ENCODE measurements at places on chromosomes 11 and 22.

- DNase-seq: no peak
Observed at GRCh38 chr11:6526411-6527135, 29.5 kb downstream of the DNHD1 start.

DNA sequence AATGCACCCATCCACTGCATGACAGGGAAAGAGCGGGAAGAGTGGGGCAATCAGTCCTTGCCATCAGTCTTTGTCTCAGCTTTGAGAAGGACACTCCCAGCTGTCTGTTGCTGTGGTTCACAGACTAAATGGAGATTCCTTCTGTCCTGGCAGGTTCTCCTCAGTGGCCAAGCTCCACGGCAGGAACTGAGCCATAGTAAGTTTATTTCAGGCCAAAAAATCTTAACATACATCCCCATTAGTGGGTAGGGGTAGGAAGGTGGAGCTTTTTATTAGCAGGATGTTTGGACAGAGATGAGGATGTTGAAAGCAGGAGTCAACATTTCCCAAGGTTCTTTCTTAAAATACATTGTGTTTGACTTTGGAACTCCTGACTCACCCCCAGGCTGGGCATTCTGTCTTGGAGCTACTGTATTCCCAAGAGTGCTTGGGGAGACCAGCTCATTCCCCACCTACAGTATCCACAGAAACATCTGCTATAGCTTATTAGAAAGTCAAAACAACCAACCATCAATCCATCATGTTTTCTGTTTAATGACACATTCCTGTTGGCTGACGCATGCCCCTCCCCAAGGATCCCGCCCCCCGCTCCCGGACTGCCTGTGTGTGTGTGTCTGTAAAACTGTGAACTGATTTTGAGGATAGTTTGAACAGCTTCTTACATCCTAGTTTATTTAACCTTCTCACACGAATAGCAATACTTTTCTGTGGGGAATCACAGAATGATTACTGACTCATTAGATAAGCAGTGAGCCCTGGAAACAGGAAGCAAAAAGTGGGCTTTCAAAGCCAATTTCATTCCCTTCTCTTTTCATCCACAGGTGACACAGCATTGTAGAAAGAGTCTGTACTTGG is 109.5 kb downstream of the CCDC81 start:
- no peak for DNase-seq

DNA sequence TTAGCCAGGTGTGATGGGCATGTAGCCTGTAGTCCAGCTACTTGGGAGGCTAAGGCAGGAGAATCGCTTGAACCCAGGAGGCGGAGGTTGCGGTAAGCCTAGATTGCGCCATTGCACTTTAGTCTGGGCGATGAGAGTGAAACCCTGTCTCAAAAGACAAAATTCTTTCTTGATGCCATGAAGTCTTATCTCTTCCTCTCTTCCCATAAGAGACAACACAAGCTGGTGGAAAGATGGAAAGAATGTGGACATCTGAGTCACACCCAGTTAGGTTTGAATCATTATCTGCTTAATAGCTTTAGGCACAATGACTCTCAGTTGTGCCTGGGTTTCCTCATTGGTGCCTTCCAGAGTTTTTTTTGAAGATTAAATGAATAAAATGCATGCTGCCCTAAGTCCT is 35.3 kb downstream of the KREMEN1 start:
- no peak for DNase-seq

DNA sequence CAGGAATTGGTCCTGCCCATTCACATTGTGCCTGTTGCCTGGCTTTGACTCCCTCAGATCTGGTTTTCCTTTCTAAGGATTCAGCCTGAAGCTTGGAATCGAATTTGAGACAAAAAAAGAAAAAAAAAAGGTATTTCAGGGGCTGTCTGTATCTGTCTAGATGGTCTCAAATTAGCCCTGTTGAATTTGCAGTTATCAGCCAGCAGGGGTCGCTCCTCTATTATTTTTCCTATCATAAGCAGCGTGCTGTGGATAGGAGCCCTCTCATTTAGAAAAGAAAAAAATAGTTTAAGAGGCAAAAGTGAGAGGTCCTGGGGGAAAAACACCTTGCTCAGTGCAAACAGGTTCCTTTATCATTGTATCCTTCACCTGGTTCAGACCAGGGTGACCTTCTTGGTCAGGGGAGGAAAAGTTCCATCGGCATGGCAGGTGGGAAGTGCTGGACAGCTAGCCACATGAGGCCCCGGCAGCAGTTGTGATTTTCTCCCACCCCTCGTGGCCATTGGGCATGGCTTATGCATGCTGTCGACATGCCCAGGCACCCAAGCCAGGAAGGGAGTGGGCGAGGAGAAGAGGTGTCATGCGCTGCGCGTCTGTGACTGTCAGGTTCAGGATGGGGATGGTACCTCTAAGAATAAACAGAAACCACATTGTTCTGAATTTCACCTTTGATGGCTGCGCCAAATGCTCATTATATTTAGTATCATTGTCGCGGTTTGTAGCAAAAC is 13.1 kb downstream of the OR5AK2 start:
- DNase-seq: no peak

DNA sequence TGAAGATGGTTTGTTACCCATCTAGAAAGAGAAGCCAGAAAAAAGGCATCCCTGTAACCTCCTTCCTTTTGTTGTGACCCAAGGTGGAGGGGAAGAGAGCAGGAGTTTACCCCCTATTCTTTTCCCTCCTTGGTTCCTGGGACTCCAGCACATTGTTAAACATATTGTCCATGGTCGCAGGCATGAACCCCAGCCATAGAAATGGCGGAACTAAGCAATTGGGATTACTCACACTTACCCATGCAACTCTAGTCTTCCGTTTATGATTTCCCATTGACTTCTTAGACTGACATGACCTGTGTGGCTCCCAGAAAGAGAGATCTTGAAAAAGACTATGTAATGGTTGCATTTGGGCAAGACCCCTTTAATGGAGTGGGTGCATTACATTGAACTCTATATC is 45.4 kb downstream of the OR4C46 start:
- DNase-seq: no peak

DNA sequence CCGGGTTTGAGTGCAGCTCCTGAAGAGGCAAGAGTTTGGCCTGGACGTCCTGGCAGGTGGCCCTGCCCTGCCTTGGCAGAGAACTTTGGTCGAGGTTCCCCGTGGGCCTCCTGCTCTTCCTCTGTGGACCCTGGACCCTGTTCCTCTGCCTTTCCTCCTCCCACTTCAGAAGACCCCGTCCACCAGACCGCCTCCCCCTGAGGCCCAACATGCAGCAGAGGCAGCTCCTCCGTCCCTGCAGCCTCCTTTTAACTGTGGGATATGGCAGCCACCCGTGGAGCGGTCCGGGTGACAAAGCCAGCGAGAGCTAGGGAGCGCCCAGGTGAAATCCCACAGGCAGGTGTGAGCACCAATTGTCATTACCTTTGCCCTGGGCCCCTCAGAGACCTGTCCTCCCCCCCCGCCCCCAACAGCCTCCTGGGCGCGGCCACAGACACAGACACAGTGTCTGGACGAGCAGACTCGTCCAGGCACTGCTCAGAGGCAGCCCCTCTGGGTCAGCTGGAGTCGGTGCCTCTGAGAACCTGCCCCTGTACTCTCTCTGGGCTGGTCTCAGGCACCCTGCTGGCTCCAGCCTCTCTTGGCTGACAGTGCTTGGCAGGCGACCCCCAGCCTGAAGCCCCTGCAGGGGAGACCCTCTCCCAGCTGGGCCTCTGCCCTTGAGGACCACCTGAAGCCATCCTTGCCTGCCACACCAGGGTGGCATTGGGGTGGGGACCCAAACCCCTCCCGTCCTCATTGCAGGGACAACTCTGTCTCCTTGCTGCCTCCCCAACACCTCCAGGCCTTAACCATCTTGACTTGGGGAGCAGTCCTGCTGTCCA is 4.1 kb upstream of the PTDSS2 start:
- DNase-seq: no peak

- DNase-seq: no peak
Observed at GRCh38 chr22:48239461-48240147, 1477.2 kb downstream of the TBC1D22A start.

- DNase-seq: no peak
Observed at GRCh38 chr11:2663915-2664314, 35.9 kb downstream of the KCNQ1OT1 start.

- no peak for DNase-seq
Observed at GRCh38 chr22:19871023-19871844, 16.6 kb upstream of the GNB1L start.

GRCh38 chr11:113884361-113884836 is 9.0 kb upstream of the USP28 start:
- no peak for DNase-seq

- no peak for DNase-seq
Observed at GRCh38 chr22:25697181-25697664, 44.8 kb upstream of the MYO18B start.

DNA sequence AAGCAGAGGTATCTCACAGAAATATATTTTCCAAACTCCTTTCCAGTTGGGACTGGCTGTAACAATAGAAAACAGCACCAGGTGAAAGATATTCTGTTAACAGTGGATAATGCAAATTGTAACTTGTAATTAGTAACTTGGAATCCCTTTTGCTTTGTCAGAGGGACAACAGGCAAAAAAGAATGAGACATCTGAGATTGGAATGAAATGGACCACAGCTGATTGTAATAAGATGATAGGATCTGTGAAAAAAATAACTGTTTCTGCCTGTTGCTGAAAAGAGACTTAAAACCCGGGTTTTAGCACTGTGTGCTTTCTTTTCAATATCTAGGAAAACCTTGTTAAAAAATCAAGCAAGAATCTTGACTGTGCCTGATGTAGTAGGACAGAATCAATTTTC is 655.7 kb downstream of the METTL15 start:
- DNase-seq: no peak

GRCh38 chr11:107705027-107705426 is 6.8 kb downstream of the SLN start:
- no peak for DNase-seq

- no peak for DNase-seq
Observed at GRCh38 chr11:69105461-69106030, 50.2 kb upstream of the SMIM38 start.

GRCh38 chr11:78660471-78660870 is 85.8 kb upstream of the NARS2 start:
- DNase-seq: no peak

- no peak for DNase-seq
Observed at GRCh38 chr11:10743354-10744000, 7.6 kb upstream of the CTR9 start.

GRCh38 chr11:64934682-64935358 is 873 bp downstream of the GPHA2 start:
- no peak for DNase-seq

DNA sequence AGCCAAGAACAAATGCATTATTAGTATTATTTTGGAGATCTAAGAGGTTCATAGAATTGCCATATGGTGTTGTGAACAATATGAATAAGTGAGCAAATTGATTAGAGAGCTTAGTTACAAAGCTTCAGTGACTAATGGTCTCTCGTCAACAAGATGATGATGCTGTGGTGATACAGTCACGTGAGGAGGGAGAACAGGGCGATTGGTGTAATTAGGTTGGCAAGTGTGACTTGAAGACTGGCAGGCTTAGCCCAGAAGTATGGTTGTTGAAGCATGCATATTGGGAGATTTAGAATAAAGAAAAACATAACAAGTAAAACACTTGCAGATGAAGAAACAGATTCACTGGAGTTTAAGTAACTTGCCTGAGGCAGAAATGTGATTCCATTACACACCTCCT is 100.6 kb upstream of the SORL1-AS1 start:
- DNase-seq: no peak

GRCh38 chr11:8671651-8672062 is 10.8 kb downstream of the TRIM66 start:
- no peak for DNase-seq

GRCh38 chr11:116309446-116309845 is 463.3 kb downstream of the BUD13 start:
- DNase-seq: no peak

- no peak for DNase-seq
Observed at GRCh38 chr22:20438427-20438677, 727 bp upstream of the SCARF2 start.

DNA sequence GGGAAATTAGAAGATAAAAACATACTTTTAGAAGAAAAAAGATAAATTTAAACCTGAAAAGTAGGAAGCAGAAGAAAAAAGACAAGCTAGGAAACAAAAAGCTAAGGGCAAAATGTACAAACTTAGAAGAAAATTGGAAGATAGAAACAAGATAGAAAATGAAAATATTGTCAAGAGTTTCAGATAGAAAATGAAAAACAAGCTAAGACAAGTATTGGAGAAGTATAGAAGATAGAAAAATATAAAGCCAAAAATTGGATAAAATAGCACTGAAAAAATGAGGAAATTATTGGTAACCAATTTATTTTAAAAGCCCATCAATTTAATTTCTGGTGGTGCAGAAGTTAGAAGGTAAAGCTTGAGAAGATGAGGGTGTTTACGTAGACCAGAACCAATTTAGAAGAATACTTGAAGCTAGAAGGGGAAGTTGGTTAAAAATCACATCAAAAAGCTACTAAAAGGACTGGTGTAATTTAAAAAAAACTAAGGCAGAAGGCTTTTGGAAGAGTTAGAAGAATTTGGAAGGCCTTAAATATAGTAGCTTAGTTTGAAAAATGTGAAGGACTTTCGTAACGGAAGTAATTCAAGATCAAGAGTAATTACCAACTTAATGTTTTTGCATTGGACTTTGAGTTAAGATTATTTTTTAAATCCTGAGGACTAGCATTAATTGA is 1.0 kb downstream of the MALAT1 start:
- no peak for DNase-seq

GRCh38 chr11:15624701-15625100 is 510.0 kb downstream of the INSC start:
- no peak for DNase-seq

- DNase-seq: no peak
Observed at GRCh38 chr11:64318766-64319761, 1.1 kb downstream of the PRDX5 start.

DNA sequence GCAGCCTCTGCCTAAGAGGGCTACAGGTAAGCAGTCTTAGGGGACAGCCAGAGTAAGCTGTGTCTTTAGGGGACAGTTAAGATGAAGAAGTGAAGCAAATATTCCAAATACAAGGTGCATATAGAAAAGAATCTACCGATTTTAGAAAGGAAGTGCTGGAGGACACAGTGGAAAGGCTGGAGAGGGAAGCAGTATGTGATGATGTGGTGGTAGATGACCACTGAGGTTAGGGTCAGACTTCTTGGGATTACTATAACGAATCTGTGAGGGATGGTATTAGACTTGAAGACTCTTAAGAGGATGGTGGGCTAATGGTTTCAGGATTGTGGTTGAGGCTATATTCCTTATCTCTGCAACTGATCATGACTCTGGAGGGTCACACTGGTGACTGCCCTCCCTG is 40.0 kb upstream of the PHOX2A start:
- DNase-seq: no peak

DNA sequence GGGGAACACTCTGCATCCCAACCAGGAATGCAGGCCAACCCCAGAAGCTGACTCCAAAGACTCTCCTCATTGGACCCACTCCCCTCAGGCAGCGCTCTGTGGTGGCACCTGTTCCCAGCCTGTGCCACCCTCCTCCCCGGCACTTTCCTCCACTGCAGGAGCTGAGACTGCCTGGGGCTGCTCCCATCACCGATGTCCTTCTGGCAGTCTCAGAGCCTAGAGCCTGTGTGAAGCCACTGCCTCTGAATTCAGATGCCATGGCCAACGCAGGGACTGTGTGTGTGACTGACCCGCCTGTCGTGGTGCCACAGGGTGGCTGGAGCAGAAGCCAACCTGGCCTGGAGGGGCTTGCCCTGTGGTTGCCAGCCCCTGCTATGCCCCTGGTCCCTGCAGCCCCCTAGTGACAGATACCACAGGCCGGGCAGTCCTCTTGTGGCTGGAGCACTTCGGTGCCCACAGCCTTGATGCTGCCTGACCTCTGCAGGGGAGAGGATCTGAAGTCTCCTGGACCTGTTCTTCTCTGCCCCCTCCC is 43.2 kb downstream of the TBX1 start:
- no peak for DNase-seq

Data from mesothelial cell of epicardium (in vitro differentiated cells).